GOT3 (cell line): ENCODE measurements at places on chromosomes 6 and 20.

GRCh38 chr6:84422380-84422968, 195.0 kb upstream of the CEP162 start:
- no peak for DNase-seq

DNA sequence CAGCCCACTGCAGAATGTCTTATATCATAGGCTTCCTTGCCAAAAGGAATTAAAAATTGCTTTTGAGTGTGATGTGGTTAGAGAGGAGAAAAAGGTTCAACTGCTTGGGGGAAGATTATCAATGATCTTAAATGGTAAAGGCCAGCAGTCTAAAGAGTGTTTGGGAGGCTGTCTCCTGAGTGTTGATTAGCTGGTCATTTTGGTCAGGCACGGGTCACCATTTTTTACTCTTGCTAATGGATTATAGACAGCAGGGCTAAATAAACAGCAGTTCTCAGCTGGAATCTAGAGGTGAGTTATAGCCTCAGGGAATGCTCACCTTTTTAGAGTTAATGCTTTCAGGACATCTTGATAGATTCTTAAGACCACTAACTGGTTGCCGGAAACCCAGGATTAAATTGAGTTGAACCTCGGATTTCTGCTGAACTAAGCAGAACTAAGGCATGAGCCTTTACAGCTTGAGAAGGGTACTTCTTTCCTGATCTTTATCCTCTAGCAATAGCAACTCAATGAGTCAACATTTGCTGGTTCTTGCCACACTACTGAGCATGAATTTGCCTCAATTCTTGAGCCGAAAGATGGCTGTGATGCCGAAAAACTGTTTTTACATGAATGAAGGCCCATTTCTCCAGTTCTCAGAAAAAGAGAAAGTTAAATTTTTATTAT, 120.4 kb downstream of the LRRC1 start:
- no peak for DNase-seq

GRCh38 chr20:20832715-20833114, 120.3 kb upstream of the RALGAPA2 start:
- no peak for DNase-seq

- peak; percentile 45 for DNase-seq
These were observed 66.2 kb upstream of the SNX9 start for GRCh38 chr6:157756708-157757429.

GRCh38 chr20:36569847-36570429, 3.5 kb upstream of the TGIF2 start:
- no peak for DNase-seq

DNA sequence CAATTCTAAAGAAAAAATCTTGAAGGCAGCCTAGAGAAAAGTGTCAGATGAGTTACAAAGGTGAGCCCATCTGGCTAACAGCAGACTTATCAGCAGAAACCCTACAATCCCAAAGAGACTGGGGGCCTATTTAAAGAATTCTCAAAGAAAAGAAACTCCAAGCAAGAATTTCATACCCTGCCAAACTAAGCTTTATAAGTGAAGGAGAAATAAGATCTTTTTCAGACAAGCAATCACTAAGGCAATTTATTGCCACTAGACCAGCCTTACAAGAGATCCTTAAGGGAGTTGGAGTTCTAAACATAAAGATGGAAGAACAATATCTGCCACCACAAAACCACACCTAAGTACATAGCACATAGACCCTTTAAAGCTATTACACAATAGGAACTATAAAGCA, 24.9 kb upstream of the DEFB126 start:
- no peak for DNase-seq

DNA sequence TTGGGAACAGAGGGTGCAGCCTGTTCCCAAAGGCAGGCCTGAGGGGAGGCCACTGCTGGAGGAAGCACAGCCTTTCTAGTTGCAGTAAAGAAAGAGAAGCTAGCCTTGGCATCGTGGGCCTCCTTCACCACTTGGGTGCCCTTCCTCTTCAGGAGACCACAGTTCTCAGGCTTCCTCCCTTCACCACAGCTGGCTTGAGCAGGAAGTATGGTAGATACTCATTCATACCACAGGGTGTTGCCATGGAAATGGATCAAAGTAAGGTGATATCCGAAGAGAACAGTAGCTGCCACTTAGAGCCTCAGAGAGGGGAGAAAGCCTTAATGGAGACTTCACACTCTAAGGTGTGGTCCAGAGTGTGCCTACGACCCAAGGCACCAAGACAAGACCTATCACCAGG, 120.4 kb upstream of the RIPOR2 start:
- DNase-seq = no peak

GRCh38 chr20:17444091-17444490, 87.1 kb downstream of the BFSP1 start:
- DNase-seq = no peak

DNA sequence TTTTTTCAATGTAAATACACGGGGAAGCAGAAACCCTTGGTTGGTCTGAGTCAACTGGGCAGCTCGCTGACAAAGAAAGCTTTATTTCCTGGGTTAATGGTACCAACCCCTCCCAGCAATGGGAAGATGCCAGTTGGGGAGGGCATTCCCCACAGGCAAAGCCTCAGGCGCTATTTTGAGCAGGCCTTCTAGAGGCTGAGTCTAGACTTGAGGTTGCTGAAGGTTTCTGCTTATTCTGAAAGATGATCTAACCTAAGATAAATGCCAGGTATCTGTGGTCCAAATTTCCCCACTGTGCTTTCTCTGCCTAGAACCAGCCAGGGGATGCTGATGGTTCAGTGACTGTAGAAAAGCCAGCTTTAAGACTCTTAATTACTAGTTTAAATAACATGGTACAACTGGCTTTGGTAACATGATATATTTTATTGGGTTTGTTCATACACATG, 172.5 kb upstream of the JARID2 start:
- DNase-seq = no peak

GRCh38 chr20:56779452-56780143, 150.5 kb downstream of the TFAP2C start:
- no peak for DNase-seq

DNA sequence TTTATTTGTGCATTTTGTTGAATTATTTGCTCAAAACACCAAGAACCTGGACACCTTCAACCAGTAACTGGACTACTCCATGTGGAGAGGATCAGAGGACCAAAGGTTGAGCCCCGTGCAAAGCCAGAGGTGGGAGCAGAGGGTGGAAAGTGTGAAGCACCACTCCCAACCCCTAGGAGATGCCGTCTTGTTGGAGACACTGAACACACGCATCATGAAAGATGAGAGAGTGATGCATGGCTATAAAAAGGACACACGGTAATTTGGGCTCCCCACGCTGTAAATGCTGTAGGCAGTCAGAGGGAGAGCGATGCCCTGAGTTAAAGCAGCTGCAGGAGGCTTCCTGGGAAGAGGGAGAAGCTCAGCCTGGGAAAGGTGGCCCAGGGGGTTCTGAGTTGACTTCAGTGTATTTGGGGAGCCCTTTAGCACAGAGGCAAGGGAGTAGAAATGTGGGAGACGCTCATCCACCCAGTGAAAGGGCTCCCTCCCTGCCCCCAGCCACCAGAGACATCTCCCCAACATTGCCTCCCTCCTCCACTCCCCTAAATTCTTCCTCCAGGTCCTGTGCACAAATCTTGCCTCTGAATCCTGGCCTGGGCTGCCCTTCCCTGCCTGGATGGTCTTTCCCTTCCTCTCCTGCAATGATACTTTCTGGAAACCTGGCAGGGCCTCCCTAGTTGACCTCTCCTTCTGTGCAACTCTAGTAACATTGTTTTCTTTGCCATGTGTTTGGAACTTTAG, 55.8 kb upstream of the IYD start:
- DNase-seq = no peak

DNA sequence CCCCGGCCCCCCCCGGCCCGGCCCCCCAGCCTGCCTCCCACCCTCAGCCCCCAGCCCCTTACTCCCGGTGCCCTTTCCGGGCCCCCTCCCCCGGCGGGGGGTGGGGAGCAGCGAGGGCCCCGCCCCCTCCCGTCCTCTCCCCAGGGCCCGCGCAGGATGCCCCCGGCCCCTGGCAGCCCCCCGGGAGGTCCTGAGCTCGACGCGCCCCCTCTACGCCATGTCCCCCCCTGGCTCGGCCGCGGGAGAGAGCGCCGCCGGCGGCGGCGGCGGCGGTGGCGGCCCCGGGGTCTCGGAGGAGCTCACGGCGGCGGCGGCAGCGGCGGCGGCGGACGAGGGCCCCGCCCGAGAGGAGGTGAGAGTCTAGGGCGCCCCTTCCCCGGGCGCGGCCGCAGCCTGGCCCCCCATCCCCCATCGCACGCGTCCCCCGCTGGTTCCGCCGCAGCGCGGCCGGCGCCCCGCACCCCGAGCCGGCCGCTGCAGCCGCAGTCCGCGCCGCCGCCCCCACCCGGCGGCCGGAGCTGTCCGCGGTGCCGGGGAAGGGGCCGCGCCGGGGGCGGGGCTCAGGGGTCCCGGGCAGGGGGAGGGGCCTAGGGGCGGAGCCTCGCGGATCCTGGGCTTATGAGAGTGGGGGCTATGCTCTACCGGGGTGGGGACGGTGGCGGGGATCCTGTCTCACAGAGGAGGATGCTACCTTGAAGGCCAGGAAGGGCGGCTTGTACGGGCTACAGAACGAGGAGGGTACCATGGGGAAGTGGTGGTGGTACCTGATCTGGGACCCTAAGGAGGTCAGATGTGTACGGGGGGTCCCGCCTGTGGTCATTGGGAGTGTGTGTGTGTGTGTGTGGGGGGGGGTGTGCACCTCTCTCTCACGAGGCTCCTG, 516 bp downstream of the TMEM151B start:
- DNase-seq = no peak

DNA sequence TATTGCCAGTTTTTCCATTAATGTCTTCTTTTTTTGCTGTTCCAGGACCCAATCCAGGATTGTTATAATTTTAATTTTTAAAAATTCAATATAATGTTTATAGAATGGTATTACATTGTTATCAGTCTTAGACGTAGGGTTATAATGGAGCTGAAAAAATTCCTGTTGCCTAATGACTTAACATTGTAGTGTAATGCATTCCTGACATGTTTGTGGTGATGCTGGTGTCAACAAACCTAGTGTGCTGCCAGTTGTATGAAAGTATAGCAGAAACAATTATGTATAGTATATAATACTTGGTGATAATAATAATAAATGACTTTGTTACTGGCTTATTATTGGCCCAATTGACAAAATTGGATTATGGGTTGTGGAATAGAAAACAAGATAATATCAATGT, 30.4 kb downstream of the KIZ start:
- DNase-seq = no peak

GRCh38 chr6:30446259-30446658, 43.0 kb upstream of the HLA-E start:
- DNase-seq = no peak

DNA sequence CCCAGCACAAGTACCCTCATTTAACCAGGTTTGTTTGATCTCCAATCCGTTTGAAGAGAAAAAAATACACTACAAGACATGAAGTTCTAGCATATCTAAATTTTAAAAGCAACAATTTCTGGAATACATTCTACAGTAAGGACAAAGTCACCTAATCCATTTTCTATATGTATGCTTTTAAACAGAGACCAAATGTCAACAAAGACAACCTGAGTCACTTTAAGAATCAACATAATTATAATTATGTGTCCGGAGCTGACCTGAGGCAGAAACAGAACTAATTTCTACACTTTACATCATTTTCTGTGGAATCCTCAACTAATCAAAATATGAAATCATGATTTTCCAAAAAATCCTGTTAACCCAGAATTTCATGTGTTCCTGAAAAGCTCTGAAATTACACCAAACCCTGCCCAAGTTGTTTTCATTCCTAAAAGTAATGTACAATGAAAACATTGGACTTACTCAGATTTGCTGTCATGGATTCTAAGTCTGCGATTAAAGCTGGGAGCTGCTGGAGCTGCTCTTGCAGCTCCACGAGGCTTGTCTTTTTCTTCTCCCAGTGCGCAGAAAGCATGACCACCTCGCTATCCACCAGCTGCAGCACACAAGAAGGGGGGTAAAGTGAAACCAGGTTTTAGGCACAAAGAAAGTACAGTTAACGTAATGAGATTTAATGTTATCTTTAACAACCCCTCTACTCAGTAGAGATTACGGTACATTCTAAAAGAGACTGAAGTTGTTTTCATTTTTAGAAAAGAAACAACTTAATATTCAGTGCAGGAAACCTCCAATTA, 35.8 kb downstream of the DTNBP1 start:
- DNase-seq = no peak

DNA sequence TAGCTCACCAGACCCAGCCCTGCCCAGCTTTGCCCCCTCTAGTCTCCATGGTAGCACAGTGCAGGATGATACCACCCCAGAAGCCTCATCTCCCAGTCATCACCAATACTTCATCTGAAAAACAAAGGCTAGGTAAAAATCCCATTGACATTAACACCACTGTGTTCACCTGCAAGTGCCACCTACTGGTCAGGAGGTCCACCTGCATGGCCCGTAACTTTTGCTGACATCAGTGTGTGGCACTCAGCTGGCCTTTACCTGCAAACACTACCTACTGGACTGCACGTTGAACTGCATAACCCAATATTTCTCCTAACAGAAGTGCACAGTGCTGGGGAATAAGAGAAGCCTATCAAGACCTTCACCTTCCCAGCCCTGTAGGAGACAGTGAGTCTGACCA, 234.7 kb upstream of the ADGRB3 start:
- DNase-seq = no peak

DNA sequence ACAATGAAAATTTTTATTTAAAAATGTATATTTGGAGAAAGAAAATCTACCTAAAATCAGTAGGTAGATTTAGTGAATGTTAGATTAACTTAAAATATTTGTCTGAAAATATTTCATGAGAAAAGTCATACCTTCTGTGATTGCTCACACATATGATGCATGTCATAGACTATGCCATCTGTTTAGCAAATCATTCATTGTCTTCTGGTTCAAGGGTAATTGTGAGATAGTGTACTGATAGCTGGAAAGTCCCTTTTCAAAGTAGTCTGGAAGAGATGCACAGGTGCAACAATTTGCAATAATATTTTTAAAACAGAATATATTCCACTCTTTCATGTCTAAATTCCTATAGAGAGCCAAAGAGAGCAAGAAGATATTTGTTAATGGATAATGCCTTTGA, 21.0 kb upstream of the RNF217 start:
- DNase-seq = no peak

DNA sequence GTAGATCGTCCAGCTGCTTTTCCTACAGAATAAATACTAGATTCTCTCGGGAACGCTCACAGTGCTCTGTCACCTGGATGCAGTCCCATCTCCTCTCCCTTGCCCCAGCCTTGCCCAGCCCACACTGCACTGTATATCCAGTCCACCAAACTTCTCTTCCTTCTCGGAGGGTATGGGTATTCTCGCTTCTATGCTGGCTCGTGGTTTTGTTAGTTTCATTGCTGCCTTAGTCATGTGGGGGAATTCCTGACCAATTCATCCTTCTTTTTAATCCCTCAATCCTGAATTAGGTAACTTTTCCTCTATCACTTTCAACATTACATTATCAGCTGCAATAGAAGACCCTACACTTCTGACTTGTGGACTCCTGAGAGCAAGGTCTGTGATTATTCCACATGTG, 252.4 kb downstream of the GMDS start:
- DNase-seq = no peak

- DNase-seq = peak; percentile 92
These were observed at the start of the genes FARS2 and LYRM4 for GRCh38 chr6:5260661-5261544. Gene FARS2, plus strand, starts transcription at chr6:5261513. Gene LYRM4, minus strand, starts transcription at chr6:5260950. Its CDS starts 217 bp downstream, at chr6:5260733.

DNA sequence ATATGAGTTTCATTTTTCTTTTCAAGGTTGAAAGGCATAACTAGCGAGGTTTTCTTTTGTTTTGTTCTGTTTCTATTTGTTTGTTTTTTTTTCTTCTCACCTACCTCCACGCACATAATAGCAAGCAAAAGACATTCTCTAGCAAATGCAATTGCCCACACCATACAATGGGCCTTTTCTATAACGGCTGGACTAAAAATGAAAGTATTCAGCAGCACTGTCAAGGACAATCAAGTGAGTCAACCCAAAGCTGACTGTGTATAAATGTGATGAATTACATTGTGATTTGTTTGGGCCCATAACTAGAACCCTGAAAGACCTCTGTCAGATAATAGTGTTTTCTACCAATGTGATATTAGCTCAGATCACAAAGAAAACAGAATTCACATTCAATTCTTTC, 496.7 kb downstream of the RNF144B start:
- DNase-seq = no peak
